ENCODE measurements at places on chromosomes 4 and X.

DNA sequence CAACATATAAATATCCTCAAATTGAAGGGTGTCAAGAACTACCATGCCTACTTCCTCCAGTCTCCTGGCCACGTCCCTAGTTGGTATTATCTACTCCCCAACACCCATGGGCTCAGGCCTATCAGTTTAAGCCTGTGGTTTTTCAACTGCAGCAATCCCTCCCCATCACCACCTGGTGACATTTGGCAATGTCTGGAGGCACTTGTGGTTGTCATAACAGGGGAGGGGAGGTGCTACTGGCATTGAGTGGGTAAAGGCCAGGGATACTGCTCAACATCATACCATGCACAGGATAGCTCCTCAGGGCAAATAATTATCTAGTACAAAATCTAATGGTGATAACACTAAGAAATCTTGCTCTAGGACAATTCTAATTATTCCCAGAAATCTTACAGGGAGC lies 95.3 kb downstream of the COMMD8 start:
- no peak for DNase-seq

DNA sequence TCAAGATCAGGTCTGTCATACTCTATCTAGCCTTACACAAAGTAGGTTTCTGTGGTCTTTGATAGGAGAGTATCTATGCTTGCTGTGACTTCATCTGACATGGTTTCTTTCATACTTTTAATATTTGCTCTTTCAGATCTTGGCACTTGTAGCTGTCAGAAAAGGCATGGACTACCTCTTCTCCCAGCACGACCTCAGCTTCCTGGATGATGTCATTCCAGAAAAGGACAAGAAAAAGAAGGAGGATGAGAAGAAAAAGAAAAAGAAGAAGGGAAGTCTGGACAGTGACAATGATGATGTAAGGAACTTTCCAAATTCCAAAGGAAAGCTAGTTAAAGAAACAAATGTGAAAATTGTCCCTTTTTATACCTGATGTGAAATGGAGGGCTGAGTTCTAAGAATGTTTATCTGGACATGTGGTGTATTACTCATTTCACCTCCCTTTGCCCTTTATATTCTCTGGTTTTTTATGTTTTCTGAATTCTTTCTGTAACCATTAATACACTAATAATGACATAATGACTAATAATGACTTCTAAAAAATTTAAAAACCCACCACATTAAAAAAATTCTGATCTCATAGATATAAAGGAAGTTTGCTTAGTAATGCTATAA lies 221.2 kb downstream of the SLC4A4 start:
- no peak for DNase-seq

- DNase-seq: no peak
These were observed 486.3 kb upstream of the PABPC4L start for GRCh38 chr4:134687646-134688628.

DNA sequence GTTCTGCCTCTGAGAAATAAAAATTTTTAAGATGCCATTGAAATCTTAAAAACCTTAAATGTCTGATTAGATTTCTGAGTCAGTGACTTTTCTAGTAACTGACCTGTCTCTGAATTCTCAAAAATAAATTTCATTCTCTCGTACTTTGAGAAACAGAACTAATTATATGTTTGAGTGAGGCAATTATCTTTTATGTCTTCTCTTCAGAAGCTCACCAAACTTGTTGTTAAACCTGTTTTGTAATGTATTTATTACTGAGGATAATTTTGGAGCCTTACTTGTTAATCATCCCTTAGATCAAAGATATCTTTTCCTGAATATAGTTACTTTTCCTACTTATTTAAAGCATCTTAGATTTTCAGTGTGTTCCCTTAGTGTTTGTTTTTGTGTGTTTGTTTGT lies 64.5 kb upstream of the MMAA start:
- DNase-seq: no peak

DNA sequence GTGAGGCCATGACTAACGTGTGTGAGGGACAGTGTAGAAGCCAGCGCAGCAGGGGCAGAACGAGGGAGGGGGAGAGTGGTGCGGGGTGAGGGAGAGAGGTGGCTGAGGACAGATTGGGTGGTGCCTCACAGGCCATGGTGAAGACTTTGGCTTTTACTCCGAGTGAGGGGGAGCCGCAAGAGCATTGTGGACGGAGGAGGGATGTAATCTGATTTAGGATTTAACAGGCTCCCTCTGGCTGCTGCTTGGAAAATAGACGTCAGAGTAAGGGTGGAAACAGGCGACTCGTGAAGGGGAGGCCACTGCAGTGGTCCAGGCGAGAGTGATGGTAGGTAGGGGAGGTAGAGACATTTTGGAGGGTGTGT lies 13.0 kb downstream of the PPP1R3F start:
- DNase-seq: no peak

DNA sequence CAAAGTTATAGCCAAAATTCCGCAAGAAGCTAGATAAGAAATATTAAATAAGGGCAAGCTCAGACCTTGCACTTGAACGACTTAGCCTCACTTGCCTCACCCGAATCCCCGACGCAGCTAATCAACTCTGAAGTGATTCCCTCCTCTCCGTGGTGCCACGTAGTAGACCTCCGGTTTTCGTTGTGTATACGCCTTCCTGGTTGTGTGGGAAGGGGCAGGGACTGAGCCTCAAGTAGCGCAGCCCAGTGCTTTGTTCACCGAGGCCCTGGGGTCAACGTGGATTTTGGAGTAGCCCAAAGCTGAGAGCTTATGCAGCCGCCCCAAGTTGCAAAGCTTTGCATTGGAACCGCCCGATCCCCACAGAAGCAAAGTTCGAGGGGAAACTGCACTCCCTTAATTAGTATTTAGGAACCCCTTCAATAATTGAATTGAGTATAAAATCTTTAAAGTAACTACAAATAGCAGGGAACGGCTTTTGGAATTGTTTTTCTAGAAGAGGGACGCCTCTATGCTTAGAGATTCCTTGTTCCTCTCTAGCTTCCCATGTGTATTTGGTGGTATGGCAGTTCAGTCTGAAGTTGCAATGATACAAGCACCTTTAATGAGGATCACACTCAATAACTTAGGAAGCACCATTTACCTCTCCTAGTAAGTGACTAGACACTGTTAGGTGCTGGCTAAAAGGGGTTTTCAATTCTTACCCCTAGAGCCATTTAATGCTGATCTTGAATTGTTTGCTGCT lies 55.7 kb downstream of the LINC00632 start:
- DNase-seq: no peak

- no peak for DNase-seq
These were observed 5.1 kb downstream of the PHEX start for GRCh38 chrX:22037225-22037624.

- DNase-seq: no peak
These were observed 558.4 kb upstream of the IGFBP7 start for GRCh38 chr4:57668621-57669020.

DNA sequence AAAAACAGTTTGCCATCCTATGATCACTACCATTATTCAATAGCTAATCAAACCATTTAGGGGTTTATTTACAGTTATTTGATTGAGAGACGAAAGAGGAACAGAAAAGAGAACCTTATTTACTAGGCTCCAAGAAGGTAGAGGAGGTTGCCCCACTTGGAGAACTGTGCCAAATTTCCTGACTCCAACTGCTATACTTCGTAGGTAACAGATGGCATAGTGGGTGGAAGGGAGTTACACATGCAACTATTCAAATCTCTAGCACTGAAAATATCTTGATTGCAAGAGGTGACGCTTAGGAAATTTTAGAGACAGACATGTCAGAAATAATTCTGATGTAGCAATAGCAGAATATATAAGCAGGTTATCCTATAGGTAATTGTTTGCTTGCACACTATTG lies 38.0 kb upstream of the TMPRSS11F start:
- no peak for DNase-seq

DNA sequence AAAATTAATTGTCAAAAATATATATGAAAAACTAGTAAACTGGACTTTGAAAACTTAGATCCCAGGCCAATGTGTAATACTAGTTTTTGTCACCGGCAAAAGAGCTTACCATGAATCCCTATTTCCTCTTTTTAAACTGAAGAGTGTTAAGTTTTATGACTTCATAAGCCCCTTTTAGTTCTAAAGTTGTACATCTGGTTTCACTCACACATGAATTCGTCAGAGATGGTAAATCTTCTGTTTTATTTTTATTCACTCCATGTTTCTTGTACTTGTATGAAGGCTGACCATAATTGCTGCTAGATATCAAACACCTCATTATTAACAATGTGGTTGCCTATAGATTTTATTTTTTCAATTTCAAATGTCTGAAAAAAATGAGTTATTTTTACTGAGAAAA lies 827.9 kb downstream of the PCDH7 start:
- DNase-seq: no peak

- DNase-seq: no peak
These were observed 114.7 kb downstream of the AFF1 start for GRCh38 chr4:87049508-87049907.

- DNase-seq: no peak
These were observed 185.5 kb downstream of the TEX13C start for GRCh38 chrX:125505207-125505606.

GRCh38 chrX:109679820-109680219 lies 53.2 kb downstream of the ACSL4 start:
- no peak for DNase-seq

- no peak for DNase-seq
These were observed 45.0 kb upstream of the LEF1 start for GRCh38 chr4:108213723-108214122.

DNA sequence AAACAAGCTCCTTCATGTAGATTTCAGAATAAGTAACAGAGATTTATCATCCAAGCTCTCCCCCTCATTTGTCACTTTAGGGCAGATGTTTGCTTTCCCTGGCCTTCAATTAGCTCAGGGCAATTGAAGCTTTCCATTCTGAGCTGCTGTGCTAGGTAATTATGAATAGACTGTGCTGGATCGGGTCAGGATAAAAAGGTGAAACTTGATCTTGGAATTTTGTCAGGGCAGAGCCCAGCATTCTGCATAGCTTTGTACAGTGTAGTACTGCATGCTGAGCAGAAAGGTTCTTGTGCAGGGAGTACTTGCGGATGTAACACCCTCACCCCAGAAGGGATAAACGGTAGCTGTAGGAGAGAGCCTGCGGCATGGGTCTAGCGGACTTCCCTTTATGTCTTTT lies 64.0 kb upstream of the CLDN34 start:
- DNase-seq: no peak

GRCh38 chr4:121898150-121898549 lies 27.9 kb upstream of the BBS7 start:
- no peak for DNase-seq

- no peak for DNase-seq
These were observed 1715.1 kb upstream of the IGFBP7 start for GRCh38 chr4:58825278-58825677.

DNA sequence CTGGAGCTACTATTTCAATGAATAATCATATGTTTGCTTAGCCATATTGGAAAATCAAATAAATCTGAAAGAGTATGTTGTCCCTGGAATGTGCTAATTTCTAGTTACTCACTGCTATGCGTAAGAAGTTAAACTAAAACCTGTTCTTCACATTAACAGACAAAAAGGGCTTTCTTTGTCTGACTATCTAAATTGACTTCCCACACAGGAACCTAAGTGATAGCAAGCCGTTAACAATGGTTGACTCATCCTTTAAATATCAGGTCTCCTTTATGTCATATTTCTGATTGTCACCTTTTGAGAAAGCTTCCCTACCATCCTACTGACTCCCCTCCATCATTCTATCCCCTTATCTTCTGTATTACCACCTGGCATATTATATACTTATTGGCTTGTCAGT lies 81.4 kb downstream of the AMELX start:
- DNase-seq: no peak

- no peak for DNase-seq
These were observed 121.6 kb downstream of the GUCY2F start for GRCh38 chrX:109360301-109360700.

GRCh38 chr4:47373709-47374108 lies 89.8 kb downstream of the COMMD8 start:
- DNase-seq: no peak

DNA sequence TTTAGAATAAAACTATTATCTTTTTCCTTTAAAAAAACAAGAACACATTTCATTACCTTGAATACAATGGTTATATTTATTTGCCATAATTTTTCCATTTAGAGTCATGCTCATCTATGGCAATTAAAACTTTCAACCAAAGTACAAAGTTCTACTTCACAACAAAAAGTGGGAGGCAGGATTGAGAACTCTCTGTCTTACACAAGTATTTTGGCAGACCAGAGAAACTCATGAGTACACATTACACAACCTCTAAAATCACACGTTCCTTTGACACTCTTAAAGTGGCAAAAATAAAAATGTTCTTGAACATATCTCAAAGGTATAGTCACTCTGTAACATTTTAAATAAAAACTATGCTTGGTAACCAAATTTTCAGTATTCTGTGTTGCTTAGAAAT lies 213.4 kb downstream of the IL15 start:
- no peak for DNase-seq

DNA sequence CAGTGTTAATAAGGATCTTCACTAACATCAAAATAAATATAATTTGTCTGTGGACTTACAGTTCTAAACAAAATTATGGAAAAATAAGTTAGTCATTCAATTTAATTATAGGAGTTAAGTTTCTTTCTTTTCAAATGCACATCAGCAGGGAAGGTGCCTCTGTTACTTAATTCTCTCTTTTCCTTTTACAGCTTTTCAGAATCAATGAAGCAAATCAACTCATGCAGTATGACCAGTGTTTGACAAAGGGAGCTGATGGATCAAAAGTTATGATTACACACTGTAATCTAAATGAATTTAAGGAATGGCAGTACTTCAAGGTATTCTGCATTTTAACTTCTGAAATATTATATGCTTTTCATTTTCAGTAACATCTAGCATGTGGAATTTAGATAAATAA lies 15.9 kb downstream of the HMGB2 start:
- DNase-seq: no peak

DNA sequence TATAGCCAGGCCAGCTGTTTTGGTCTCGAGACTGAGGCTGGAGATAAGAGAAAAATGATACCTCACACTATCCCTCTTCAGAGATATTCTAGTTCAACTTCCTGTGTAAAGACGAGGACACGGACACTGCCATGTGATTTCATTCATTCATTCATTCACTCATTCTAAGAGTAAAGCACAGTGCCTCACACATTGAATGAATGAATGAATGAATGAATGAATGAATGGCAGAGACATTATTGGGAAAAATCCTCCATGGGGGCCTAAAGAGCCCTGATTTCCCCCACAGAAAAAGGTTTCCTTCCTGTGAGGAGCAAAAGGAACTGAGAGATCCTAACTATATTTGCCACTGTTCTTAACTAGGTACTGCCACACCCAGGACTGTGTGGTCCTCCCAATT lies 183.4 kb upstream of the MAP3K15 start:
- DNase-seq: no peak

DNA sequence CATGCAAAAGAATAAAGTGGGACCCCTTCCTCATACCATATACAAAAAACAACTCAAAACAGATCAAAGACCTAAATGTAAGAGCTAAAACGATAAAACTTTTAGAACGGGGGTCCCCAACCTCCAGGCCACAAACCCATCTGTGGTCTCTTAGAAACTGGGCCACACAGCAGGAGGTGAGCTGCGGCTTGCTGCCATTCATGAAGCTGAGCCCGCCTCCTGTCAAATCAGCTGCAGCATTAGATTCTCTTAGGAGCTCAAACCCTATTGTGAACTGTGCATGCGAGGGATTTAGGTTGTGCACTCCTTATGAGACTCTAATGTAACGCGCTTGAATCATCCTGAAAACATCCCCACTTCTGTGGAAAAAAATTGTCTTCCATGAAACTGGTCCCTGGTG lies 7.0 kb upstream of the GATA1 start:
- DNase-seq: no peak

- peak; percentile 19 for DNase-seq
These were observed 73.0 kb downstream of the AFF1 start for GRCh38 chr4:87007528-87008446.
